Activated CD8-positive, alpha-beta memory T cell treated with anti-CD3 and anti-CD28 coated beads for 48 hours (primary cell): ENCODE measurements at places on chromosomes 16 and 17.

- DNase-seq: no peak
Measured at GRCh38 chr16:48555155-48555554, 54.8 kb downstream of the N4BP1 start.

GRCh38 chr17:74964988-74965622 lies 7.5 kb downstream of the HID1 start:
- no peak for DNase-seq

- no peak for DNase-seq
Measured at GRCh38 chr16:23248261-23249194, 53.6 kb upstream of the SCNN1B start.

DNA sequence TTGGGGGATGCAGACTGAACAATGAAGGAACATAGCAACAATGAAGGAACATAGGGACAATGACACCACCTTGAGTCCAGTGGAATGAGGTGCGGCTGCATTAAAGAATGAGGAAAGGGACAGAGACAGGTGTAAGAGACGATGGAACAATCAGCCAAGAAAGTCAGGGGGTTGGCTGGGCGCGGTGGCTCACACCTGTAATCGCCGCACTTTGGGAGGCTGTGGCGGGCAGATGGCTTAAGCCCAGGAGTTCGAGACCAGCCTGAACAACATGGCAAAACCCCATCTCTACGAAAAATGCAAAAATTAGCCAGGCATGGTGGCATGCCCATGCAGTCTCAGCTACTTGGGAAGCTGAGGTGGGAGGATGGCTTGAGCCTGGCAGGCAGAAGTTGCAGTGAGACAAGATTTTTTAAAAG lies 13.6 kb upstream of the CBFB start:
- no peak for DNase-seq

GRCh38 chr17:83084621-83085056 lies 5.2 kb downstream of the METRNL start:
- no peak for DNase-seq

GRCh38 chr17:39164675-39165143 lies 1.3 kb downstream of the ARL5C start:
- DNase-seq: peak; percentile 56

GRCh38 chr17:58006924-58007780 lies at the start of gene SRSF1:
Gene SRSF1, minus strand, starts transcription at chr17:58007246. Its CDS starts 109 bp downstream, at chr17:58007137.
- peak; percentile 96 for DNase-seq

DNA sequence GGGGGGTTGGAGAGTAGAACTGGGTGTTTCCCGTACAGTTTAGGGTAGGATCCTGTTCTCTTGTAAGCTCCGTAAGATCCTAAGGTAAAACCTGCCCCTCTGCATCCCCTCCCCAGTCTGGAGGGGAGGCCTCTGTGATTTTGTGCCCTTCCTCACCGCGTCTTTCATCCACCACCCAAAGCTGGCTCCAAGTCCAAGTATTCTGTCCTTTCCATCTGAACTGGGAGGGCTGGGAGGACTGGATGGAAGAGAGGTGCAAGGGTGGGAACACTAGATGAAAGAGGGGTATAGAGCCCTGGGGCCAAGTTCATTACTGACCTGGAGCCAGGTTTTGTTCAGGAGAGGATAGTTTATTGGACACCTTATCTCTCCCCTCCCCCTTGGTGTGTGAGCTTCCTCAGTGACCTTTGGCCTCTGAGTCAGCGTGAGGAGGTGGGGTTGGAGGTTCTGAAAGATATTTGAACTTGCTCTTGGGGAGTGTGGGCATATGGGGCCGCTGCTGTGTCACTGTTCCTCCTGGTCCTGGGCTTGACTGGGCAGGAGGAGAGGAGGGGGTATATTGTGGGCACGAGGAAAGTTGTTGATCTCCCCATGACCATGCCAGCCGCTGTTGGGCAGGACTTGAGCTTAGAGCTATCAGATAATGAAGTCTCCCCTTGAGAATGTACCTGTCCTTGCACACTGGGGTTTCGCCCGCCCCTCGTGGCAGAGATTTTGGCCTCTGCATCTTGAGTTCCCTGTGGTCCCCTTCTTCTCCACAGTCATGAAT lies 1.6 kb downstream of the LASP1 start:
- peak; percentile 52 for DNase-seq

DNA sequence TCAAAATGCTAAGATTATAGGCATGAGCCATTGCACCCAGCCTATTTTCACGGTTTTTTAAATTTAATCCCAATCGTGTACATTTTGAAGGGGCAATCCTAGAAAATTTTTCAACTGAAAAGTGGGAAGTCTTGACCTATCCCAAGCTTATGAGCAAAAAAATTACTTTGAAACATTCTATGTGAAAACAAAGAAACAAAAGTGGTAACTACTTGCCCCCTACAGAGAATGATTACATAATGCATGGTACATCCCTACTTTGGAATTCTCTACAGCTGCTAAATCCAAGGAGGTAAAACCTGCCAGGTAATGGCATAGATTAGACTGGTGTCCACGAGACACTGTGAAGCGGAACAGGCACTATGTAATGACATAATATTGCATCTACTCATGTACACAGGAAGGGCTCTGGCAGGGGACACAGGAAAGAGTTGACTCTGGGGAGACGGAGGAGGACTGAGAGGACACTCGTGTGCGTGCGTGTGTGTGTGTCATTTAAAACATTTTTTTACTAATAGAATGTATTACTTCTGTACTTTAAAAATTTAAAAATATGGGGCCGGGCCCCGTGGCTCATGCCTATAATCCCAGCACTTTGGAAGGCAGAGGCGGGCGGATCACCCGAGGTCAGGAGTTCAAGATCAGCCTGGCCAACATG lies 15.7 kb downstream of the ASGR2 start:
- no peak for DNase-seq

- DNase-seq: no peak
Measured at GRCh38 chr17:70168044-70168976, 1.0 kb upstream of the KCNJ2 start.

DNA sequence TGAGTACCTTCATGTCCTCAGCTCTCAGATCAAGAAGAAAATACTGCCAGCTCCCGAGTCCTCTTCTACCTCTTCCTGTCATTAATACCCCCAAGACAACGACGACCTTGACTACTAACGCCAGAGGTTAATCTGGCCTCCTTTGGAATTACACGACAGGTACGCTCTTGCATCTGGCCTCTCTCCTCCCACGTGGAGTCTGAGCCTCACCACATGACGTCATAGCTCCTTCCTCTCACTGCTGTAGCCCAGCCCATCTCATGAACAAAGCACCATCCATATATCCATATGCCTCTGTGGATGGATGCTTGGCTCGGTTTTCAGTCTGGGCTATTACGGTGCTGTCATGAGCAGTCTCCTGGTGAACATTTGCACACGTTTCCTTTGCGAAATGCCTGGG lies 110.2 kb upstream of the TNRC6C start:
- DNase-seq: no peak

GRCh38 chr17:1058423-1059130 lies 61.6 kb downstream of the TIMM22 start:
- DNase-seq: peak; percentile 52

DNA sequence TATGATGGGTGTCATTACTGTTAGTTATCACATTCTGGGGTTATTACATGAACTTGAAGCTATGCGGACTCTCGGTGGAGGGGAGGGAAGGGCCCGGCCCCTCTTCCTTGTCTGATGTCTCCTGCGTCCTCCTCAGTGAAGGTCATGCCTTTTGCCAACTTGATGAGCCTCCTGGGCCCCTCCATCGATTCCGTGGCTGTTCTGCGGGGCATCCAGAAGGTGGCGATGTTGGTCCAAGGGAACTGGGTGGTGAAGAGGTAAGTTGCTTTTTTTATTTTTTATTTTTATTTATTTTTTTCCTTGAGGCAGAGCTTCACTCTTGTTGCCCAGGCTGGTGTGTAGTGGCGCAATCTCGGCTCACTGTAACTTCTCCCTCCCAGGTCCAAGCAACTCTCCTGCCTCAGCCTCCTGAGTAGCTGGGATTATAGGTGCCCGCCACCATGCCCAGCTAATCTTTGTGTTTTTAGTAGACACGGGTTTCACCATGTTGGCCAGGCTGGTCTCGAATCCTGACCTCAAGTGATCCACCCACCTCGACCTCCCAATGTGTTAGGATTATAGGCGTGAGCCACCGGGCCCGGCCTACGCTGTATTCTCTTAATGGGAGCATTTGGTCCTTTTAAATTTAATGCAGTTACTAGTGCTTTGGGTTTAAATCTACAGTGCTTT lies 21.6 kb downstream of the POLR3E start:
- DNase-seq: peak; percentile 45

DNA sequence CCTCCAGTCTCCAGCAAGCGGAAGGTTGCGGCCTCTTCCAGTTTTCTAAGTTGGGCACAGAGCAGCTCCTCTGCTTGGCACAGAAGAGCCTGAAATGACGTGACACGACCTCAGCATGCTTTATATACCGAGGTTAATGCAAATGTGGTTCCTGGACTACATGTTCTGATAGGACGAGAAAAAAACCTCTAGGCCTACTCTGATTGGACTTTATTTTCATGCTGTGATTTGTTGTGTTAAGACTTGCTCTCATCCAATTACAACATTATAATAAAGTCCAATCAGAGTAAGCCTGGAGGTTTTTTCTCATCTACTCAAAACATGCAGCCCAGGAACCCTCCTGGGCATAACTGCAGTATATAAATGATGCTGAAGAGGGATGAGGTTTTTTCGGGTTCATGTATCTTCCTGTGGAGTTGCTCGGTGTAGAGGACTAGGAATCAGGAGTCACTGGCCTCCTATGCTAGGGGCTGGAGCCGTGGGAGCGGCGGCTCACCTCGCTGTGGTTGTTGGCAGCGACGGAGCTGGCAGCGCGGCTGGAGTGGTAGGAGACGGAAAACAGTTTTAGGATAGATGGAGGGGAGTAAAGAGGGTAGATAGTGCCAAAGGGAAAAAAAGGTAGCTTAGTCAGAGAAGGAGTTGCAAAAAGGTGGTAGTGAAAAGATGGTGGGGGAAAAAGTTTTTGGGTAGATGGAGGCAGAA lies 878.0 kb downstream of the KCNJ18 start:
- no peak for DNase-seq

DNA sequence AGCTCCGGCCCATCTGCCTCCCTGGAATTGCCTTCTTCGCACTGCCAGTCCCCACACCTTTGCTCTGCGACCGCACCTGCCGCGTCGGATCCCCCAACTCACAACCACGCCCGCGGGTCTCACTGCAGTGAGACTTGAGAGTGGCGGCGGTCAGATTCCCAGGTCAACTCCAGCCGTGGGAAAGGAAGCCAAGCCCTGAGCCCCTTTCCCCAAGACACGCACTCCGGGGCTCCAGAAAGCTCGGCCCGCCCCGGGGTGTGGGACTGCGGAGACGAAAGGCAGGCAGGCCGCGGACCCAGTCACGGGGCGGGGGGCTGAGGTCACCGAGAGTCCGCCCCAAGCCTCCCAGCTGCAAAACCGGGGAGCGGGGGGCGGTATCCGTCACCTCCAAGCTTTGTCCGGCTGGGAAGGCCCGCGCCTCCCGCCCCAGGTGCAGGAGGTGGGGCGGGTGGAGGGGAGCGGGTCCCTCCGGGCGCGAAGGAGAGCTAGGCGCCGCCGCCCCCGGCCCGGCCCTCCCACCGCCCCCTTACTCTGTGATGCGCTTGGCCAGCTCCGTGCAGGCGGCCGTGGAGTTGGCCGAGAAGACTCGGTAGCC lies 615 bp downstream of the PRPSAP1 start:
- DNase-seq: no peak

- DNase-seq: no peak
Measured at GRCh38 chr17:57311281-57312216, 55.2 kb downstream of the MSI2 start.

DNA sequence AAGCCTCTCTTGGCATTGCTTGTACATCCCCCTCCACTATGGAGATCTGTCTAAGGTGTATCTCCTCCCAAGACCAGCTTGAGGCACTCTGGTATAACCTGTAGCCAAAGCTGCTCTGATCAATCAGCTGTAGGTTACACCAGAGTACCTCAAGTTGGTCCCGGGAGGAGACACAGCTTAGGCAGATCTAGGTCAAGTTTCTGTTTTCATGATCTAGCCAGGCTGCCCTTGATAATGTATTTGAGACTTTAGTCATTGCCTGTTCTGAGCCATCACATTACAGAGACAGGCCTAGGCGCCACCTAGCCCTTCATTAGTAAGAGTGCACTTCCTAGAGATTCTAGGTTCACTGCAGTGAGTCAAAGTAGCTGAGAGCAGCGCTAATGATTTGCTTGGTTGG lies 31.4 kb downstream of the ASGR1 start:
- DNase-seq: no peak

- DNase-seq: no peak
Measured at GRCh38 chr16:56872863-56873391, 7.9 kb downstream of the SLC12A3 start.

DNA sequence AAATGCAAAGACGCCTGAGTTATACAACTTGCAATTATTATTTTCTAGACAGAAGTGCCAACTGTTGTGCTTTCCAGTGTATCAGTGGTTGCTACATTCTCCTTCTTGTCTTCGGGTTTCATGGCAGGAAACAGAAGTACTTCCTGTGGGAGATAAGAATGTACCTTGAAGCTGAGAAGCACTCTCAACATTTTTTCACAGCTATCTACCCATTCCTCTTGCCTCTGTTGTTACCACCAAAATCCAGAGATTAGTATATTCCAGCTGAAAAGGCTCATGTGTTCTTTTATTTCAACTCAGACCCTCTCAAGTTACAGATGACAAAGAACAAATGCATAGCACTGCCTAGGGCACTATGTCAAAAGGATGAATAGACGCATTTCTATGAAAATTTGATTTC lies 4.8 kb upstream of the ADAT1 start:
- no peak for DNase-seq

DNA sequence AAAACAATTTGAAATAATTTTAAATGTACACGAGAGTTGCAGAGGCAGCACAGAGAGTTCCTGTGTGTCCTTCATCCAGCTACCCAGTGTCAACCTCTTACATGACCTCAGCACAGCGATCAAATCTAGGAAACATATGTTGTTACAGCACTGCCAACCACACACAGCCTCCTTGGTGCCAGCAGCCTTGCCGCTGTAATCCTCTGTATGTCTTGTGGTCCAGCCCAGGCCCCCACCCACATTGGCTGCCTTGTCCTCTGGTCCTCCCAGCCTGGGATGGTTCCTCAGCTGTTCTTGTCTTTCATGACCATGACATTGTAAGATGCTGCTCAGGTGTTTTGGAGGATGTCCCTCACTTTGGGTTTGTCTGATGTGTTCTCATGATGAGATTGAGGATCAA lies 178.0 kb downstream of the RPTOR start:
- DNase-seq: no peak

- DNase-seq: no peak
Measured at GRCh38 chr17:12081720-12082119, 61.0 kb downstream of the MAP2K4 start.

DNA sequence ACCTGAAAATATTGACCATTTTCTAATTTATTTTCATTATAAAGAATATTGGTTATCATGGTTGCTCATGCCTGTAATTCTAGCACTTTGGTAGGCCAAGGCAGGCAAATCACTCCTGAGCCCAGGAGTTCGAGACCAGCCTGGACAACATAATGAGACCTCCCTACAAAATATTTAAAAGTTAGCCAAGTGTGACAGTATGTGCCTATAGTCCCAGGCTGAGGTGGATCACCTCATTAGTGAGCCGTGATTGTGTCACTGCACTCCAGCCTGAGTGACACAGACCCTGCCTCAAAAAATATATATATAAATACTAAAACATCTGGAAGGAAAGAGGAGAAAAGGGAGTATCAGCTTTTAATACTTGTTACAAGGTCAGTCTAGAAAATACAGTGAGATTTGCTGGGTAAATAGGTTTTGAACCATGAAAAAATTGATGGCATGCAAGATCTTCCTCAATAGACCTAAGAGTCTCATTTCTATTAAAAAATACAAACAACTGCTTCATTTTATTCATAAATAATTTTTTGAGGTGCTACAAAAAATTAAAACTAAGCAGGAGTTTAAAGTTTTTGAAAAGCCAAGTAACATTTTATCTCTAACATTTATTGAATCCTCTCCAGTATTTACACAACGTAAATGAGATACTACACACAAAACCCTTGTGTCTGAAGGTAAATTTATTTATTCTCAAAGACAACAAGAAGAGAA lies 47.7 kb downstream of the TUBD1 start:
- no peak for DNase-seq
